ENCODE measurements at places on chromosomes 4 and X.

DNA sequence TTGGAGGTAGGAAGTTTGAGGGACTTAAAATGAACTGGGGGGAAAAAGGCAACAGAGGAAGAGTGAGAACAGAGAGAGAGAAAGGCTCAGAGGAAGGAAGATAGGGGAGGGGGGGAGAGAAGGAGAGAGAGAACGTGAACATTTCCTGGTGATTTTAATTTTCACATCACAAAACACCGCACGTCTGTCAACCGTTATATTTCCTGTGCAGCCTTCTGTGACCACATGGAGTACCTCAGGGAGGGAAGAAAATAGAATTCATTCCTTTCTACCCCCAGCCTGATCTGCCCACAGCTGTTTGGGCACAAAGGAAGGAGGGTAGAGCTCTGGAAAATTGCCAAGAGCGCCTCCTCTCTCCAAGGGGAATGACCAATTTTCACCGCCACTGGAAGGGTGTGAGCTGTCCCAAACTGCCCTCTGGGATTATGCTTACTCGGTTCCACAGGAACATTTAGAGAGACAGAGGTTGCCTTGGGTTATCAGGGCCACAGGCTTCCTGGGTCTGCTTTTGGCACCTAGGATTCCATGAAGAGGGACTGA is 135.7 kb upstream of the MAMLD1 start:
- DNase-seq: no peak

GRCh38 chr4:53674903-53675302 is 83.6 kb upstream of the LNX1 start:
- no peak for DNase-seq

DNA sequence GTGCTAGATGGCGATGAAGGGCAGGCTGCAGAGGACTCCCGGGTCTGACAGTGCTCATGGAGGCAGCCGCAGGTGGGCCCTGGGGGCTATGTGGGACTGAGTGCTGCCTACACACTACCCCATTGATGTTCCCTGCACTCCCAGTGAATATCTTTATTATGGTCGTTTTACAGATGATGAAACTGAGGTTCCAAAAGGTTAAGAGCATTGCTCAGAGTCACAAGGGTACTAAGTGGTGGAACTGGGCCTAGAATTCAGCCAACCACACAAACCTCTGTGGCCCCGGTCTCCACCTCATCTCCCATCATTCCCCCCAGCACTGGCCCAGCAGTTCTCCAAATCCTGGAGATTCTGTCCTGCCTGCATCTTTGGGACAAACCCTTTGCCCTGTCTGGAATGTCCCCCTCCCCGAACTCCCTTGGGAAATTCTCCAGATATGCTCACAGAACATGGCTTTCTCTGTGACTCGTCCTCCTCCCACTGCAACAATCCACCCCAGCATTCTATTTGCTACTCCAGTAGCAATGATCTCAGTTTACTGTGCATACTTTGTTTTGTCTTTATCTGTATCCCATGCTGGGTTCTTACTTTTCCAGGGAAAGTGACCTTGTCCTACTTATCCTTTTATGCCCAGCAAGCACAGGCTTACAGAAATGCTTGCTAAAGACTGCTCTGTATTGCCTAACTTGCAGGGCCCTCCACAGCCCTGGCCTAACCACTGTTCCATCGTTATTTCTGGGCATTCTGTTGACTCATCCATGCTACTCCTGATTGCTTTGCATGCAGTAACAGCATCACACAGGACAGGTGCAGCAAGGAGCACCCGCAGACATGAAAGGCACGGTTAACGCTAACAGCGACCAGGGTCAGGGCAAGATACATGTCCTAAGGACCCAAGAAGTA is 14.0 kb downstream of the PNMA6F start:
- no peak for DNase-seq

GRCh38 chrX:11532291-11533078 is 133.2 kb downstream of the ARHGAP6 start:
- DNase-seq: peak; percentile 37

DNA sequence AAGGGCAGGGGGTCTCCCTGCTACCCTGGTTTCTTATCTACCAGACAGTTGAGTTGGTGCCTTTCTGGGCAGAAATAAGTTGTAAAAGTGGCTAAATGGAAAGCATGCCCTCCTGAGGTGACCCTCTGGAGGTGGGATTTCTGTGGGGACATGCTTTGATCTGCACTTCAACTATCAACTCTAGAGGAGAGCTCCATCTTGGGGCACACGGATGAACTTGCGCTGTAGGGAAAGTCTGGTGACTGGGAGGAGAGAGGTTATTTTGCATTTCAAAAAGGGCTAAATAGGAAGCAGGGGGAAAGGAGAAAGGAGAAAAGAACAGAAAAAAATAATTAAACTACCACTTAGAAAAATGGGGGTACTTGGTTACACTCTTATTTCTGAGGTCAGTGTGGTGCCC is 12.7 kb upstream of the RHOXF2B start:
- DNase-seq: no peak

DNA sequence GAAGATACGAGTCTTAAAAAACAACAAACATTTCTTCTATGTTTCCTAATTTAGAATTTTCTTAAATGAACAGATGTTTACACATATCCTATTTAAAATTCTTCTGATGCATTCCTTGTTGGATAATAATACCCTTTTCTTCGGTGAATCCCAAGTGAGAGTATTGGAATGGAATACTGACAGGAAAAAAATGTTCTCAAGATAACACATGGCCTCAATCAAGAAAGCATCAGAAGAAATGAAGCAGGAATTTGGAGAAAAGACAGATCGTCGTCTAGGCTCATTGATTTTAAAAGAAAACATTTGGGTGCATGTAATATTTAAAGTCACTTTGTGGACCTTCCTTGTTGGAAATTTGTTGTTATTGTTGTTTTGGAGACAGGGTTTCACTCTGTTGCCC is 196.9 kb upstream of the ANK2 start:
- DNase-seq: no peak

GRCh38 chr4:120156120-120156718 is 89.6 kb upstream of the MAD2L1 start:
- peak; percentile 75 for DNase-seq

GRCh38 chrX:81208916-81209315 is 7.0 kb downstream of the SH3BGRL start:
- no peak for DNase-seq

- no peak for DNase-seq
Observed at GRCh38 chr4:142243255-142243654, 602.8 kb downstream of the INPP4B start.

DNA sequence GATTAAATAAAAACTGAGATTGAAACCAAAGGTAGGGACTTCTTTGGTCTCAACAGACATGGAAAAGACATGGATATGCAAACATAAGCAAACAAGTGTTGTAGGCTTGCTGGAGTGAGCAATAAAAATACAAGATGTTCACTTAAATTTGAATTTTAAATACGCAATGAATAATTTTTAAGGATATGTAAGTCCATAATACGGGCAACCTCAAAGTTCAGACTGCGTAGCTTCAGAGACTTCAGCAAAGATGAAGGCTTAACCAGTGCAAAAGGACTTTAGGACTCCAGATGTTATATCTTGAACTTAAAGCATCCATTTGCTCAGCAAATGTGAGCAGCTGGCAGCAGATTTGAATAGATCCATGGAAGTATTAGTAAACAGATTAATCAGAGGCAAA is 549.3 kb downstream of the ARAP2 start:
- no peak for DNase-seq

GRCh38 chr4:109912706-109913595 is at the start of gene EGF:
Gene EGF, plus strand, starts transcription at chr4:109912883. Its CDS starts 453 bp downstream, at chr4:109913336.
- peak; percentile 71 for DNase-seq

- no peak for DNase-seq
Observed at GRCh38 chr4:169132561-169133305, 122.7 kb upstream of the CBR4 start.

DNA sequence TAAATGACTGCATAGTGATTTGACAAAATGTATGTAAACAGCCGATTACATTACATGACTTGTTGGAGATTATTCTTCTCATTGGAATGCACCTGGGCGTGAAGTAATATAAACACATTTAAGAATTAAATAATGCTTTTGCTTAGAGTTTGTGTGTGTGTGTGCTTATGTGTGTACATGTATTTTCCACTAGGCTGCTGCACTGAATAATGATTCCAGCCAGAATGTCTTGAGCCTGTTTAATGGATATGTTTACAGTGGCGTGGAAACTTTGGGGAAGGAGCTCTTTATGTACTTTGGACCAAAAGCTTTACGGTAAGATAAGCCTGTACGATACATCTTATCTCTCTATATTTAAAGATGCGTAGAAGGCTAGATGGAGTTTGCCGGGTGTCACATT is 12.6 kb downstream of the NEIL3 start:
- no peak for DNase-seq

DNA sequence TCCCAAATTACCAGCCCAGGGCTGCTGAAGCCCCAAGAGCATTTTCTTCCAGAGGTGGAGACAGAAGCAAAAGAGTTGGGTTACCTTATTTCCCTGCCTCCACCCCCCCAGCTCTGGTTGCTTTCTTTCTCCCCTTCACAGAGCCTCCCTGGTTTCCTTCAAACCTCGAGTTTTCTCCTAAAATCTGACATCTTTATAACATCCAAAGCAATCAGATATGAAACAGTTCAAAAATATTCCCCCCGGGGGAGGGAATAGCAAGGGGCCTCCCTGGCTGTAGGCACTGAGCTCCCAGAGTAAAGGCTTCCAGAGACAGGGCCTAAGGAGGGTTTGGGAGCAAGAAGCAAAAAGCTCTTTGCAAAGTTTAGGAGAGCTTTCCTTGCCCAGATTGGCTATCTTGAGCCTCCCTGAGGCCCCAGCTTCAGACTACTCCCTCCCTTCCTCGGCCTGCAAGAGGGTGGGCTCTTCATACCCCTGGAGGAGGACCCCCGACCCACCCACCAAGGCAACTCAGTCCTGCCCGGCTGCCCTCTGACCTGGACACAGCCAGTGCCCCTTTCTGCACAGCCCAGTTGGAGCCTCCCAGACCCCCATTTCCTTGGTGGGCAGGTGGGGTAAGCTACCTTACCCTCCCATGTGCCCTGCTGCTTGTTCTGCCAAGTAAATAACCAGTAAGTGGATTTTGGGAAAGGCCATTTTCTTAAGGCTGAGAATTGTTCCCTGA is 7.6 kb downstream of the MAMLD1 start:
- no peak for DNase-seq

- no peak for DNase-seq
Observed at GRCh38 chrX:118216509-118216908, 99.9 kb upstream of the KLHL13 start.

DNA sequence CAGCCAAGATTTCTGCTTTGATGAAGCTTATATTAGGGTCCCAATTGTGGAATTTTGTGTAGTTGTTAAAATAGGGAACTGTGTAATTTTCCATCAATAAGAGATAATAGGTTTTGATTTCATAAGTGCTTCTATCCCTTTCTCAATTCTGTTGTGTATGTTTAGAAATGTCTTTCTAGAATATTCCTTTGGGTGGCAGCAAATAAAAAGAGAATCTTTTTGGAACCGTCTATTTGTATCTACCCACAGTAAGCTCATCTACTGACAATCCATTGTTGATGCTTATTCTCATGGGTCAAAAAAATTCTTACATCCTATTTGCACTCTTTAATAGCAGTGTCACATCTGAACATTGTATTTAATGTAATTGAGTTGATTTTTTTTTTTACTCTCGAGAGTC is 61.7 kb downstream of the TMA16 start:
- DNase-seq: peak; percentile 33

DNA sequence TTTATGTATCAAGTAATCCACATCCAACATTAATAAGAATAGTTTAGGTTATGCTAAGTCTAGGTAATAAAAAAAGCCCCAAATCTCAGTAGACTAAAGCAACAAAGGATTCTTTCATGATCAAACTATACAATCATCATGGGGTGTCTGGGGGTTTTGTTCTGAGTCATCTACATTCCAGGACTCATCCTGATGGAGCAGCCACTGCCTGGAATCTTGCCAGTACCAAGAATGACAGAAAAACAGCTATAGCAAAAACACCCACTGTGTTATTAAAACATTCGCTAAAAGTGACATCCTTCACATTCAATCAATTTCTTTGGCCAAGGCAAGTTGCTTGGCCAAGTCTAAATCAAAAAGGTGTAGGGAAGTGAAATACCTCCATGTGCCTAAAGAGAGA is 3.9 kb upstream of the ARHGEF38 start:
- peak; percentile 73 for DNase-seq

DNA sequence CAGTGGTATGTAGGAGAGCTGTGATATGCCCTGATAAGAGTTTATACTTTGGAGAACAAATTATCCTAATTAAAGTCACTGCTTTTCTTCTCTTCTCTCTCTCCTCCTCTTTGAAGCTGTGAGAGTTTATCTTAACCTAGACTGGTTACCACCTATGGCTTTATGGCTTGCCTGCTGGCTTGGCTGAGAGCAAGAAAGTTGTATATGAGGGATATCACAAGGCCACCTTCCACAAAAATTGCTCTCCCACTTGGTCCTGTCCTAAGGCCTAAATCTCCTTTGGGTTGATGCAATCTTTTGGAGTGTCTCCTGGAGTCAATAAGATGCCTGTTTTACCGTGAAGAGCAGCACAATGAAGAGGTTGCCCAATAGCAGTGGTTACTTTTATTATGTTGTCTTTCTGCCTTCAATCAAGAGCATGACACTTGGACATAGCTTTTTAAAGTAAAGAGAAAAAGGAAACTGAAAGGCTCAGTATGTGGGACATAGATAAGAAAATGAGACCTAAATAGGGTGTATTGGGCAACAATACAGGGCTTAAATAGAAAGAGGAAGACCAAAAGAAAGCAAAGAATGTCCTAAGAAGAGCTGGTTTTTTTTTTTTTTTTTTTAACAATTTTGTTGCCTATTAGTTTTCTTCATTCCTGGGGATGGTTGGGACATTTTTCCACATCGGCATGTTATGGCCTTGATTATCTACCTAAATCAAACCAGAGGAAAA is 9.2 kb downstream of the GUCY1A1 start:
- peak; percentile 46 for DNase-seq

DNA sequence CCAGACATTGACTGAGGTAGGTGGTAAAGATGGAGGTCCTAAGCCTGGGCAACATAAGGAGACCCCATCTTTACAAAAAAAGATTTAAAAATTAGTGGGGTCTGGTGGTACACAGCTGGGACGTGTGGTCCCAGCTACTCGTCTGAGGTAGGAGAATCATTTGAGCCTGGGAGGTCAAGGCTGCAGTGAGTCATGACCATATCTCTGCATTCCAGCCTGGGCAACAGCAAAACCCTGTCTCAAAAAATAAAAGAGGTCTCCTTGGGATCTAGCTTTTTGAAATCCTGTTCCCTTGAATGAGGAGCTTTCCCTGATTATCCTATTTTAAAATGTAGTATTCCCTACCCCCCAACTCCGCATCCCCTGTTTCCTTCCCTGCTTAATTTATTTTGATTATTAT is 78.7 kb upstream of the OGT start:
- no peak for DNase-seq

Measured in PC-3 (cell line).